ENCODE measurements at places on chromosomes 12 and 14. TPM values are rescaled to one million over a fixed set of nuclear protein-coding genes. Genes with fewer than 3 reads are reported as not detected.

DNA sequence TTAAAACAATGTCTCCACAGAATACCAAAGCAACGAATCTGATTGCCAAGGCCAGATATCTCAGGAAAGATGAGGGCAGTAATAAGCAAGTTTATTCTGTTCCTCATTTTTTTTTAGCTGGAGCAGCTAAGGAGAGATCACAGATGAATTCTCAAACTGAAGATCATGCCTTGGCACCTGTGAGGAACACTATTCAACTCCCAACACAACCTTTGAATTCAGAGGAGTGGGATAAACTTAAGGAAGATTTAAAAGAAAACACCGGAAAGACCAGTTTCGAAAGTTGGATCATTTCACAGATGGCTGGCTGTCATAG is 994 bp downstream of the PRORP start:
- no peak for DNase-seq
- peaks cover 38% of the 10 kb centered on the region for H3K36me3 ChIP-seq
- peak overlapping the region; percentile 96 for H3K4me3 ChIP-seq
- peak overlapping the region; percentile 100 for H3K27ac ChIP-seq

Gene STRN3
- 20.4 TPM for total RNA-seq

DNA sequence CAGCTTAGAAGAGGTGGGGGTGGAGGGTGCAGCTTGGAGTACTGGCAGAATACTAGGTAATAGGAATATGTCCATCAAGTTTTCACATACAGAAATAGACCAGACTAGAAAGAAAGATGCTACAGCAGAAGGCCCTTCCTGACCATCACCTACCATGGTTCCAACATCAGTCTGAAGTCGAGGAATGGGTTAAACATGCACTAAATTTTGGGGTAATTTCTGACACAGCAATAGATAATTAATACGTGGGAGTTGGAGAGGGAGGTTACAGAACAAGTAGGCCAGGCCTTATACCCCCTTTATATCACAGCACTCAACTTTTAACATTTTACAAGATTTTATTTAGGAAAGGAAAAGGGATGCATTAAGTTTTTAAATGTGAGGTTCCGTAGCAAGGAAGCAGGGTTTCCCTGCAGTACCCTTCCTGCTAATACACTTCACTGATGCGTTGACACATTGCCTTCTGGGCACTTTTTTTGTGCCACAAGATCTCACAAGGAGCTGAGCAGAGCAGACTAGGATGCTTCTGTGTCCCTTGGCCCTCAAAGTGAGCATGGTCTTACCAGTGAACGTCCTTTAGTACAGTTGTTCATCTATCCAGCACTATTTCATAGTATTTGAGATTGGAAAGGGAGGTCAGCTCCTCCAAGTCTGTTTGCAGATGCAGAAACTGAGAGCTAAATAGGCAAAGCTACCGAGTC is 50.8 kb downstream of the EID3 start:
- H3K4me3 ChIP-seq, result no peak overlapping the region
- peaks cover 6% of the 10 kb centered on the region for H3K36me3 ChIP-seq
- no peak overlapping the region for H3K27ac ChIP-seq
- no peak for DNase-seq
- no peaks in the 10 kb centered on the region for H3K27me3 ChIP-seq
- peaks cover 7% of the 10 kb centered on the region for H3K4me1 ChIP-seq

Gene LRRC9
- not detected for total RNA-seq

Gene MANSC1
- 0.27 TPM for total RNA-seq

GRCh38 chr14:104865081-104865630 is at the start of gene CEP170B:
Gene CEP170B (plus strand): TSS chr14:104865268. CDS start chr14:104868451, 3,183 bp downstream.
- H3K27me3 ChIP-seq, result peaks cover 27% of the 10 kb centered on the region
- H3K36me3 ChIP-seq, result no peaks in the 10 kb centered on the region
- peak; percentile 40 for DNase-seq

DNA sequence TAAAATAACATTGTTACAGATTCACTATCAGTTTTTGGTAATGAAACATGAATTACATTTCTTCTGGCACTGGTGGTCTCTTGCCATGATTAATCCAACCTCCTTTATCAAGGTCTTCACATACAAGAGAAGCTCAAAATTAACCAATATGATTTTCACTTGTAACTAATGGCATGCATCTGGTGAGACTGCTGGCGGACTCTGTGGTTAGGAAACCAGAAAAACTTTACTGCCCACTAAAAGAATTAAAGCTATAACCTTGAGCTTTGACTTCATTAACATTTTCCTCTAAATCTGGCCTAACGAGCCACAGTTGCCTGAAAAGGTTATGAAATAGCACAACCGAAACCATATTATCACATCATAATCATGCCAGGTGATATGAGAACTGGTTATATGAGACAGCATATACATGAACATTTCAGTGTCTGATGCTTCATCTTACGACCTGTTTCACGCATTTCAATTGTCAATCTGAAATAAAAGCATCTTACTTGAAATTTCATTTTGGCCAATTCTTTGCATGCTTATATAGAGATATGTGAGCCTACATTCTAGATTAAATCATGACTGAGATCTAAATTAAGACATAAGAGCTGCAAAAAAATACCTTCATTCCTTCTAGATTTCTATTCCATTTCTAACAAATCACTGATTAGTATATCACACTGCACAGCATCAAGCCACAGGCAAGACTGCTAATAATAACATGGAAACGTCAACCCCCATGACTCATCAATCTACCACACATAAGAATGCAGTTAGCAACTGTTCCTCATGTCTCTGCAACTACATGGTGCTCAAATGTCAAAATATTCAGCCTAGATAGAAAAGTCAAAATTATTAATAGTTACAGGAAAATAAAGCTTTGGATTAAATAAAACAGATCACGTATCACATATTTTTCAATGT is 89.3 kb downstream of the OSBPL8 start:
- H3K4me1 ChIP-seq, result no peaks in the 10 kb centered on the region
- H3K27ac ChIP-seq, result no peak overlapping the region
- no peak for DNase-seq
- no peak overlapping the region for H3K4me3 ChIP-seq
- no peaks in the 10 kb centered on the region for H3K27me3 ChIP-seq

DNA sequence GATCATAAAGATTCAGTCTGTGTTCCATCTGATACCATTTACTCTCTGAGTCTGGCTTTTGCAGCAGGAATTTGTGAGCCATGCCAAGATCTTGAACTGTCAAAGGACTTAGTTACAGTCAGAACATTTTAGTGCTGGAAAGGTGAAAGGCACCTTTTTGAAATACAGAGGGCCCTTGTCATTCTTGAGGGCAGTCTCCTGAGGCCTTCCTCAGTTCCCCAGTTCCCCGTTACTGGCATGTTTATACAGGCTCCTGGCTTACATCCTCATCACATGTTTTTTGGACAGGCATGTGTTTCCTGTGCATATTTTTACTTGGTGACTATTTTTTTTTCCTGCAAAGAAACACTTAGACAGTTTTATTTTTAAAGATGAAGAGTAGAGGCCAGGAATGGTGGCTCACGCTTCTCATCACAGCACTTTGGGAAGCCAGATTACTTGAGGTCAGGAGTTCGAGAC is 21.0 kb downstream of the CFAP54 start:
- peaks cover 9% of the 10 kb centered on the region for H3K4me1 ChIP-seq
- no peak for DNase-seq
- no peak overlapping the region for H3K4me3 ChIP-seq
- peak overlapping the region; percentile 36 for H3K27ac ChIP-seq
- no peaks in the 10 kb centered on the region for H3K27me3 ChIP-seq

Gene A2M
- total RNA-seq, result not detected

- H3K36me3 ChIP-seq, result no peaks in the 10 kb centered on the region
- peaks cover 7% of the 10 kb centered on the region for H3K4me1 ChIP-seq
- no peak overlapping the region for H3K4me3 ChIP-seq
- H3K27me3 ChIP-seq, result peaks cover 40% of the 10 kb centered on the region
Measured at GRCh38 chr14:106530423-106531107, 1004.2 kb downstream of the TMEM121 start.

GRCh38 chr12:89439941-89440340 is 84.7 kb downstream of the GALNT4 start:
- H3K36me3 ChIP-seq, result peaks cover 63% of the 10 kb centered on the region
- H3K4me1 ChIP-seq, result peaks cover 9% of the 10 kb centered on the region
- no peak overlapping the region for H3K4me3 ChIP-seq
- no peak for DNase-seq
- no peaks in the 10 kb centered on the region for H3K27me3 ChIP-seq

GRCh38 chr12:1204581-1205121 is 213.6 kb downstream of the ERC1 start:
- H3K4me3 ChIP-seq, result no peak overlapping the region
- peaks cover 11% of the 10 kb centered on the region for H3K36me3 ChIP-seq
- H3K27me3 ChIP-seq, result no peaks in the 10 kb centered on the region

Gene CAPZA3
- total RNA-seq, result not detected

Gene RASSF9
- total RNA-seq, result not detected

DNA sequence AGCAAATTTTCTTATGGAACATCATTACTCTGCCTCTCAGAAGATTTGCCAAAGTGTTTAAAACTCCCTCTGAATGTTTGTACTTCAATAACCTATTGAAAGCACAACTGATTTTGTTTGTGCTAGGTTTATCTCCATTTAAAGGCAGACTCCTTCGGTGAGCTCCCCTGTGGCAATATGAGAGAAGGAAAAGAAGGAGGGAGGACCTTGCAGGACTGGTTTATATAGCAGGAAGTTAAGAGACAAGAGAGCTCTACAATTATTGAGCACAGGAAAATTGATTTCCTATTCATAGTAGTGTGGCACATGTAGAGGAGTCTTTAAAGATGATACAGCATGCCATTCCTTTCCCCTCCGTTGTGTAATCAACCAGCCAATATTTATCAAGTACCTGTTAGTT is 75.5 kb downstream of the PDE3A start:
- no peaks in the 10 kb centered on the region for H3K4me1 ChIP-seq
- no peak overlapping the region for H3K4me3 ChIP-seq
- no peaks in the 10 kb centered on the region for H3K36me3 ChIP-seq
- no peaks in the 10 kb centered on the region for H3K27me3 ChIP-seq

- peaks cover 56% of the 10 kb centered on the region for H3K4me1 ChIP-seq
- H3K36me3 ChIP-seq, result peaks cover 37% of the 10 kb centered on the region
- DNase-seq, result no peak
- peak overlapping the region; percentile 93 for H3K27ac ChIP-seq
- H3K27me3 ChIP-seq, result no peaks in the 10 kb centered on the region
- peak overlapping the region; percentile 90 for H3K4me3 ChIP-seq
Measured at GRCh38 chr12:12613344-12613743, 1.7 kb downstream of the CREBL2 start.

- H3K27me3 ChIP-seq, result no peaks in the 10 kb centered on the region
- H3K36me3 ChIP-seq, result peaks cover 87% of the 10 kb centered on the region
- H3K27ac ChIP-seq, result no peak overlapping the region
- no peak overlapping the region for H3K4me3 ChIP-seq
- H3K4me1 ChIP-seq, result peaks cover 69% of the 10 kb centered on the region
Measured at GRCh38 chr12:54956818-54957641, 27.5 kb downstream of the TESPA1 start.

- DNase-seq, result no peak
- no peak overlapping the region for H3K4me3 ChIP-seq
- H3K27me3 ChIP-seq, result no peaks in the 10 kb centered on the region
- no peak overlapping the region for H3K27ac ChIP-seq
- H3K36me3 ChIP-seq, result no peaks in the 10 kb centered on the region
Measured at GRCh38 chr12:111215881-111216280, 153.0 kb downstream of the PHETA1 start.

GRCh38 chr14:85953265-85953664 is 423.3 kb downstream of the FLRT2 start:
- no peaks in the 10 kb centered on the region for H3K4me1 ChIP-seq
- H3K36me3 ChIP-seq, result peaks cover 2% of the 10 kb centered on the region
- no peaks in the 10 kb centered on the region for H3K27me3 ChIP-seq
- no peak overlapping the region for H3K4me3 ChIP-seq
- no peak for DNase-seq
- no peak overlapping the region for H3K27ac ChIP-seq
